ENCODE measurements at places on chromosomes 11 and 22.

- DNase-seq: no peak
These were observed 5.8 kb downstream of the SCUBE1 start for GRCh38 chr22:43337385-43337784.

DNA sequence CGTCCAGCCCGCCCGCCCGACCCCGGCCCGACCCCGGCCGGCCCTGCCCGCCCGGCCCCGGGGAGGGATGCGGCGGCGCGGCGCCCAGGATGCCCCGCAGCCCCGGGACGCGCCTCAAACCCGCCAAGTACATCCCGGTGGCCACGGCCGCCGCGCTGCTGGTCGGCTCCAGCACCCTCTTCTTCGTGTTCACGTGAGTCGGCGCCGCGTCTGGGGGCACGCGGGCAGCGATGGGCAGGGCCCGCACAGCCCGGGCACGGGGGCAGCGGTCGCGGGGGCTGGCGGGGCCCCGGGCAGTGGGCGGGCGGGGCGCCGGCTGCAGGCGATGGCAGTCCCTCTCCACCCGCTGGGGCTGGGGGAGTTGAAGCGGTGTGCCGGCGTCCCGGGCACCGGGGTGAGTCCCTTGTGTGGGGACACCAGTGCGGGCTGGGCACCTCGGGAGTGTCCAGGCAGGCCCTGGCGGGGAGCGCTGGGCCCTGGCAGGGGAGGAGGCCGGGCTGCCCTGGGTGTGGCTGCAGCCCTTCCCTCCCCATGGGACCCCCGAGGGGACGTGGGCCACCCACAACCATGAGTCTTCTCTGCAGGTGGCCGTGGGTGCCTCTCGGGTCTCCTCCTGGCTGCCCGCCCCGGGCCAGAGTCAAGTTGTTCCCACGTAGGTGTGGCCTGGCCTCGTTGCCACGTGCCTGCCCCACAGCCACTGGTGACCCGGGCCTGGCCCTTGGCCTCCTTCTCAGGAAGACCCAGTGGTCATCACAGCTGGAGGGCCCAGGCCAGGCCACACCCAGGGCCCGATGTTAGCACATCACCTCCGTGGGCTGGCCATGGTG lies 468 bp downstream of the ZDHHC8 start:
- no peak for DNase-seq

DNA sequence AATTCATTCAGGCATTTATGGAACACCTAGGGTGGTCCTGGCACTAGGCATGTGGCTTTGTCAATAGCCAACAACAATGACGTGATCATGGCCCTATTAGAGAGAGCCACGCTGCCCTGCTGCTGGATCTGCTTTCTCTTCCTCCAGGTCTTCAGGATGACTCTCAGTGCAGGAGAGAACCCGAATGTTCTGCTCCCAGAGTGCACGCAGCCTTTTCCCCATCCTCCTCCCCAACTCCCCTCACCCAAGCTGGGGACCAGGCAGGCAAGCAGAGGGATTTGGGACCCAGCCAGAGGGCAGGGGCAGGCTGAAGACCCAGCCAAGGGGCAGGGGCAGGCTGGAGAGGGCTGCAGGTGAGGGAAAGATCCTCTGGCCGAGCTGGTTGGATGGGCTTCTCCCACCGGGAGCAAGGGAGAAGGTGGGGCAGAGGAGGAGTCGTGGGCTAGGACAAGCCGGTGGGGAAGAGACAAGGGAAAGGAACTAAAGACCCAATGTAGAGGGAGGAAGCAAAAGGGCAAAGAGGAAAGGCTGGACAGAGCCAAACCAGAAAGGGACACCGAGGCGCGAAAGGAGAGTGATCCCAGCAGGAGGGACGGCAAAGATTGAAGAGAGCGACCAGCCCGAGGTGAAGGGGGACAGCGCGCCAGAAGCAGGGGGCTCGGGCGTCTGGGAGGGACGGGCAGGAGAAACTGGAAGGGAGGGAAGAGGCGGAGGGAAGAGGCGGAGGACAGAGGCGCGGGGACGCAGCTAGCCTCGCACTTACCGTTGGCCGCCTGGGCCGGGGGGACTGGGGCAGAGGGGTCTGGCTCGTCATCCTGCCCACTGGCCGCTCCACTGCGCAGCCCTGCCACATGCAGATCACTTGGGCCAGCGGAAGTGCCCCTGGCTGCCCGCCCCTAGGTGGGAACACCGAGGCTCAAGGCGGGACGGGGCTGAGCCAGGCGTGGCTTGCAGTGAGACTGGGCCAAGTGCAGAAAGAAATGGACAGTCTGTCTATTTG lies at the start of gene KCTD14:
KCTD14 (minus strand) TSS at position 880 of the 1,000 bp plus-strand sequence; CDS start at position 853, 27 bp downstream.
- peak; percentile 40 for DNase-seq

DNA sequence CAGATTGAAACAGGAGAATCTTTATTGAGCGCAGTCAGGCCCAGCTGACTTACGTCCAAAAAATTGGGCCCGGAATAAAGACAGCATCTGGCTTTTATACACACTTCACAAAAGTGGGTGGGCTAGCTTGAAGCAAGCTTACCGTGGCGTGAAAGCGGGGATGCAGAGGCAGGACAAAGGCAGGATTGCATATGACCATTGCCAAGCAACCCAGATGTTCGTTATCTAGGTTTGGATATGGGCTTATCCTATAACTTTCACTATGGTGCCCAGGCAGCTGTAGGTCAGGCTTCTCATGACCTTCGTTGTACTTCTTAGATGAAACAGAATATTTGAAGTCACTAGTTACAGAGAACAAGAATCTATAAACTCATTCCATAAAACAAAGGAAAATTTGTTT lies 1575.6 kb upstream of the RAG2 start:
- no peak for DNase-seq

- no peak for DNase-seq
These were observed 11.7 kb upstream of the UCP3 start for GRCh38 chr11:74020539-74020938.

DNA sequence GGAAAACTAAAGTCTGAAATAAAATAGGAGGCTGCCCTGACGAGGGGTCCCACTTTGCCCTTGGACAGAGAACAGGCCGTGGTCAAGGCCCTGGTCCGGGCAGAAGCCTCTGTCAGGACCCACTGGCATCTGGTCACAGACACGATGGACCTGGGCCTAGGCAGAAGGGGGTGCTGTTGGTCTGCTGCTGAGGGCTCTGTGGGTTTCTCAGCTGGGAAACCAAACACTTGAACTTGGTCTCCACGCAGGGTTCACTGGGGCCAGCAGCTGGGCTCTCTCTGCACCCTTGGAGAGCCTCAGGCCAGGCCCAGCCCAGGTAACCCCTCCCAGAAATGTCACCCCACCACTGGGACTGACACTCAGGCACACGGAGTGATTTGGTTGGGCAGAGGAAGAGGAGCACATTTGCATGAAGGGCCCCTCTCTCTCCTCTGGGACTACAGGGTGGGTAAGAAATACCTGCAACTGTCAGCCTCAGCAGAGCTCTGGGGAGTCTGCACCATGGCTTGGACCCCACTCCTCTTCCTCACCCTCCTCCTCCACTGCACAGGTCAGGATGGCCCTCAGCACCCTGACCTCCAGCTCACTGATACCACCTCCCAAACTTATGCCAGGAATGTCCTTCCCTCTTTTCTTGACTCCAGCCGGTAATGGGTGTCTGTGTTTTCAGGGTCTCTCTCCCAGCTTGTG lies 48.1 kb upstream of the TOP3B start:
- no peak for DNase-seq

GRCh38 chr11:94169930-94170545 lies 41.4 kb downstream of the PANX1 start:
- no peak for DNase-seq

DNA sequence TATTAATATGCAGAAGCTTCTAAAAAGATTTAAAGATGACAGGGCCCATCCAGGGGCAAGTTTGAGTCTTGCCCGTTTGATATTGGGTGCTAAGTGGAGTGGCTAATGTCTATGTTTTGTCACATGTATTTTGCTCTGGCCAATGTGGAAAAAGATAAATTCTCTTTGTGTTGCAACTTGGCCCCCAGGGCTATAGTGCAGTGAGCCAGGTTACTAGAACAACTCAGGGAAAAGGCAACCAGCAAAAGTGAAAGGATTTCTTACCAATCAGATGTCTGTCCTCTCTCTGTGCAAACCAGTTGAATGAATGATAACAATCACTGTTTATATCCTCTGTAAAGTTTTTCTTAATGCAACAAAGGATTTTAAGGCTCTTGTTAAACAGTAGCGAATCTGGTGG lies 4.6 kb upstream of the CLNS1A start:
- DNase-seq: no peak

DNA sequence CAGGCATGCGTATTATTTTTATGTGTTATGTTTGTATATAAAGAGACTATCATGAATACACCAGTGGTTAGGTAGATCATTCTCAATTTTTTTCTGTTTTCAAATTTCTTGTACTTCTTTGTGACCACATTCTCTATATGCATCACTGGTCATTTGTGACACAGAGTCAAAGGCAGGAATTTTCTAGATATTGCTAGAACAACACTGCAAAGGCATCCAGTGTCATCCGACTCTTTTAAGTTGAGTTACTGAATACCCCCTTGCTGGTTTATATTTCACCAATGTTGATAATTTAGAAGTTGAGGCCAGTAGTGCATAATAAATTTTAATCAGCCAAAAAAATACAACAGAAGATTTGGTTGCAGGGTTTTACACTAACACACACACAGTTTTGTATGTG lies 351.8 kb downstream of the CASP12 start:
- DNase-seq: no peak

- no peak for DNase-seq
These were observed 63.4 kb upstream of the CARD18 start for GRCh38 chr11:105202844-105203548.

- DNase-seq: no peak
These were observed 40.6 kb upstream of the TUB start for GRCh38 chr11:8040261-8040920.

Measured in mesothelial cell of epicardium (in vitro differentiated cells).